ENCODE measurements at places on chromosomes 1 and 21.

GRCh38 chr1:228112617-228113016 is 3.5 kb upstream of the MRPL55 start:
- no peak for DNase-seq

DNA sequence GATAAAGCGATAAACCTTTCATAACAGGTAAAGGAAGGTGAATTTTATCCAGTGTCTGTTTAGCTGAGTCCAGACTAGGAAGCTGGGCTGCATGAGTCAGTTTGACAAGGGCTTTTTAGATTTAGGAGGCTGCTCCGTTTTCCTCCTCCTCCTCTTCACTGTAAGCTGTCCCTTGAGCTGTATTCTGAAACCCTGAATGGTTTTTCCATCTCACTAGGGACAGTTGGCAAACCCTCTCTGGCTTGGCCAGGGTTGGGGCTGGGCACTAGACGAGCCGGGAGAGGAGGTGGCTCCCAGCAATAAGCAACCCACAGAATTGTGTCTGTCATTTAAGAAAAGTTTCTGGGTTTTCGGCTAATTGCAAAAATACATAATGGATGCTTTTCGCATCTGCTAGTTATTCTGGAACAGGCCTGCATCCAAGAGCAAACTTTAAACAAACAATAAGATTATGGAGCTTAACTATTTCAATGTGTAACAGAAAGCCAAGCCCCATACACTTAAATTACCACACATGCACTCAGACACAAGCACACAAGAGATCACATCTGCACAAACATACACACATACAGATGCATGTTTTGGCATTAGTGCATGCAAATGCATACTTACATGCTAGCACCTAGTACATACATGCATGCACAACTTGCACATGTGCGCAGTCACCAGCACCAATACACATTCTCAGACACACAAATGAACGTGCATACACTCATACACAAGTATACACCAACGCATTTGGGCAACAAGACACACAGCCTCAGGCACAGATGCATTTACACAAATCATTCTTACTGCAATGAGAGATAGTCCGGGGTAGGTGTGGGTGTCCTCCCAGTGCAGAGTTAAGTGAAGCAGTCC is 27.8 kb upstream of the FOXE3 start:
- DNase-seq, result no peak

DNA sequence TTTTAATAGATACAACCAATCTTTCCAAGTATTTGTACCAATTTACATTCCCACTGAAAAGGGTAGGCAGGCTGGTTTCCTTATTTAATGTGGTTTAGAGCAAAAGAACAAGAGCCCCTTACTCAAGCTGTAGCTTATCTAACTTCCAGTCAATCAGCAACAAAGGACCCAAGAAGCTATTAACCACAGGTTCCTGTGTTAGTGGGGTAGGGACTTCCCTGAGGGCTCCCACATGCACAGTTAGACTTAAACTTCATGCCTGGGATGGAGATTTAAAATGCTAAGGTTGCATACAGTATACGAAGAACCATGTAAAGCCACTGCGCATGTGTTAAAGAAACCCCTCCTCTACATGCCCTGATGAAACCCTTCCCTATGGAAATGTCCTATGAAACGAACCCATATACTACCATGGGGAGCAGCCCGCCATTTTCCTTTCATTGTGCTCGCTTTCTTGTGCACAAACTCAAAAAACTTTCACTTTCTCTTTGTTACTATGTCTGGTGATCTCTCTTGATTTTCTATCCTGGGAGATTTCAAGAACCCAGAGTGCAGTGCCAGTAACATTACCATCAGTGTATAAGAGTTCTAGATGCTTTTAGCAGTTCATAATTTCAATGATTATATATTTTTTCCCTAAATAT is 23.3 kb upstream of the ST6GALNAC5 start:
- DNase-seq, result no peak

DNA sequence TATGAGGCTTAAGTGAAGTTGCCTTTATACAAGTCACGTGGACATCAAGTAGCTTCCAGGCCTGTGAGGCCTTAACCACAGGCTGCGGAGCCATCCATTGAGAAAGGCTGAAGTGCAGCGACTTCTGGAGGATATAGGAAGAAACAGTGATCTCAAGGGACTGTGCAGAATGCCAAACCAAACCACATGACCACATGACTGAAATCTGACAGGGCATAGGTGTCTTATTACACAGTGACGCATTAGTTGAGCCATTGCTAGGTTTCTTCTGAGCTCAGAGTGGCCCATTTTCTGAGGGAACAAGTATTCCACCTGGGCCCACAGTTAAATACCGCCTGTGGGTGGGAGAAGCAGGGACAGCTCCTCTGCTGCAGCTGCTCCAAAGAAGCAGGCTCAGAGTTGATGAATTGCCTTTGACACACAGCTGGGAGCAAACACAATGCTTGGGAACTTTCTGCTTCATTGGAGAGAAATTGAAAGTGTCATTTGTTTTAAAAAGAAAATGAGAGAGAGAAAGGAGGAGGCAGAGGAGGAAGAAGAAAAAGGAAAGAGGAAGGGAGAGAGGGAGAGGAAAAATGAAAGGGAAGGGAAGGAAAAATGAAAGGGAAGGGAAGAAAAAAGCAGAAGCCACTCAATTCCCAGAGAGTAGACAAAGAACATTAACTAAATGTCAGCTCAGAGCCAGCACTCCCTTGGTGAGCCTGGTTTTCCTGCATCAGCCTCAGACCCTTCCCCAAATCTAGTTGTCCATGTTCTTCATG is 94.4 kb downstream of the COLGALT2 start:
- DNase-seq, result no peak

DNA sequence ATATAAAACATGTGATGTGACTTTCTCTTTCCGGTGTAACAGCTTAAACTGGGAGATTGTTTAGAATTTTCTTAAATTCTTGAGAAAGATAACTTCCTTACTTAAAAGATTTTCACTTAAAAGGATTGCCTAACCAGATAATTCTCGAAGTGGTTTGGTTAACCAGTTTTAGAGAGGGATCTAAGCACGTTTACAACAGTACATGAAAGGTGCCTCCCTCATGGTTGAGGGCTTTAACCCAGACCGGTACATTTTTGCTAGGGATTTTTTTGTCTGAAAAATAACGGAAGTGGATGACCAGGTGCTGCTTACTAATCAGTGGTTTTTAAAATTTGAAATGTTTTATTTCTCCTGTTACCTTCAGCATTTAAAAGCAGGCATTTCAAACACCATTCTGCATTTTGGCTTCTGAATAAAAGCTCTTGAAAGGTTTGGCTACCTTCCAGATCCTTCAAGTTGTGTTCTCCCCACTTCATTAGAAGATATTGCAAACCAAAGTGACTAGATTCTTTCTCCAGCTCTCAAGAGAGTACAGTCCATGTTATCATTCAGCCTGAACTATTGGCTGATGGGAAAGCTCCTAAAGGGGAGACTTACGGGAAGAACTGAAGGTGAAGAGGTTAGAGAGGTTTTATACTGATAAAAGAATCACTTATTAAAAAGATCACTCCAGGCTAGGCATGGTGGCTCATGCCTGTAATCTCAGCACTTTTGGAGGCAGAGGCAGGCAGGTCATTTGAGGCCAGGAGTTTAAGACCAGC is 12.8 kb downstream of the S100PBP start:
- DNase-seq, result no peak

DNA sequence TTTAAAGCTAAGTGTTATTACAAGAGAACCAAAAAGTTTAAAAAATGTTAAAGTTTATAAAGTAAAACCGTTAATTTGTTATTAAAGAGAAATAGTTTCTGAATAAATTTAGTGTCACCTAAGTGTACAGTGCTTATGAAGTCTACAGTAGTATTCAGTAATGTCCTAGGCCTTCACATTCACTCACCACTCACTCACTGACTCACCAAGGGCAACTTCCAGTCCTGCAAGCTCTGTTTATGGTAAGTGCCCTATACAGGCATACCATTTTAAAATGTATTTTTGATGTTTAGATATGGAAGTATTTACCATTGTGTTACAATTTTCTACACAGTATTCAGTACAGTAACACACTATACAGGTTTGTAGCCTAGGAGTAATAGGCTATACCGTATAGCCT is 60.1 kb upstream of the GCLM start:
- no peak for DNase-seq

- no peak for DNase-seq
These were observed 670 bp downstream of the CLSTN1 start for GRCh38 chr1:9822897-9823692.

DNA sequence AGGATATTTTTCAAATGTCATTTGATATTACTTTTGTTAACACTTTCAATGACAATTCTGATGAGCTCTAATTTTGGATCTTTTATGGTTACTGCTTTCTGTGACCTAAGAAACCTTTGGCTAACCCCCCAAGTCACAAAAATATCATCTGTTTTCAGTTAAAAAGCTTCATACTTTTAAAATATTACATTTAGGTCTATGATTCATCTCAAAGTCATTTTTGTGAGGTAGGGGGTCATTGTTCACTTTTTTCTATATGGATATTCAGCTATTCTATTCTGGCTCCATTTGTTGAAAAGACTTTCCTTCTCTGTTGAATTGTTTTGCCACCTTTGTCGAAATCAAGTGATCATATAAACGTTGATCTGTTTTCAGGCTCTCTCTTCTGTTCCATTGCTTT is 44.8 kb downstream of the UCHL5 start:
- no peak for DNase-seq

- DNase-seq, result peak; percentile 69
These were observed 7.6 kb downstream of the EFNA3 start for GRCh38 chr1:155086128-155086741.

DNA sequence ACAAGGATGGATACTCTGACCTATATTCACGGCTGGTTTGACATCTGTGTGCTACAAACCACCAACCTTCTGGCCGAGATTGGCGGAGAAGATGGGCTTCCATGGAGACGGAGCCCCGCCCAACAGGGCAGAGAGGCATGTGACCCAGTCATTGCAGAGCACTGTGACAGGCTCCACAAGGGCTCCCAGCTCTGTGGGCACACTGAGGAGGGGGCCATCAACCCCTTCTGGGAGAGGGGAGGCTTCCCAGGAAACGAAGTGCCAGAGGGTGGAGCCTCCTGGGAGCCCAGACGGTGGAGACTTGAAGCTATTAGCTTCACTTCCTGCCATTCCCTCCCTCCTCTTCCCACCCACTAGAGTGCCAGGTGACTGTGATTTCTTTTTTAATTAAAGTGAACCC is 71.6 kb upstream of the IFFO2 start:
- DNase-seq, result no peak

GRCh38 chr1:55547405-55547804 is 332.2 kb upstream of the USP24 start:
- no peak for DNase-seq

- no peak for DNase-seq
These were observed 13.6 kb downstream of the ADIPOR1 start for GRCh38 chr1:202944438-202944921.

DNA sequence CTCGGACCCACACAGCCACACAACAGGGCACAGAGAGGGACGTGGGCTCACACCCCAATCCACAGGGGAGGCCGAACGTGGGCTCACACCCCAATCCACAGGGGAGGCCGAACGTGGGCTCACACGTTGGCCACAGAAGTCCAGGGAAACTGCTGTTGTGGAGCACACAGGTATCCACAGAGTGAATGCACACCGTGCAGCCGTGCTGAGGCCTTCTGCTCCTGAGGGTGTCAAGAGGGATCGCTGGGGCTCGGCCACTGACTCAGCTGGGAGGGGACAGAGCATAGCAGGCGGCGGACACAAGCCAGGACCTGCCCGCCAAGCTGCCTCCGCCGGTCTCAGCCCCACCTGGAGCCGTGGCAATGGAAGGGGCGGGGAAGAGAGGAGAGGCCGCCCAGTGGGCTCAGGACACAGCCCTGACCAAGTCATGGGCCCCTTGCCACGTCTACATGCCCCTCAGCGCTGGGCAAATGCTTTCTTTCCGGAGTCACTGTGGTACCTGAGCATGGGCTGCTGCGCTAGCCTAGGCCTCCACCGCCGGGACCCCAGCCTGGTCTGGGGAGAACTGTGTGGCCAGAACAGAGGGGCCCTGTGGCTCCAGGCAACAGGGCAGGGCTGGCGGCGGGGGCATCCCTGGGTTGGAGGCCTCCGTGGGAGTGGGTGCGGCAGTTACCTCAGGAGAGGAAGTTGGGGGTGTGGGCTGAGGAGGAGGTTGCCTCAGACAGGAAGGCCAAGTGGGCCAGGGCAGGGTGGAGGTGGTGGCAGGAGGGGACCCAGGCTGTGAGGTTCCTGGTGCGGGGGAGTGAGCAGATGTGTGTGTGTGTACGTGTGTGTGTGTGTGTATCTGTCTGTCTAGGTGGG is 1.2 kb downstream of the SYTL1 start:
- peak; percentile 81 for DNase-seq

- no peak for DNase-seq
These were observed 1.2 kb downstream of the ITGA10 start for GRCh38 chr1:145908653-145909052.

DNA sequence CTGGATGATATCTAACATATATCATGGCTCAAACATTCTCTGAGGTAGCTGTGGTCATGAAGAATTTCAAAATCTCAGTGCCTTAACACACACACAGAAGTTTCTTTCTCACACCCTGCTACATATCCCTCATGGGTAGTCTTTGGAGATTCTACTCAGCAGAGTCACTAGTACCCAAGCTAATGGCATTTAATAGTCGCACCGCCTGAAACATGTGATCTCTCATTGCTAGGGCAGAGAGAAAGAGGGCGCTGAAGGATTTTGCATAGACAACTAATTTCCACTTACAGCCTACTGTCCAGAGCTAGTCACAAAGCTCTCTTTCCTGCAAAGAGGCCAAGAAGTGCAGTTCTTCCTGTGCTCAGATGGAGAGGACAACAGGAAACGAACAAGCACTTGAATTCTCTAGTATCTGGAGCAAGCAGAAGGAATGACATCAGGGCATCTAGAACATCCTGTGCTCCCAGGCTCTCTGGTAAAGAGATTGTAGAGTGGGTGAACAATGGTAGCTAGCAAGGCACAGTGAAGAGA is 183.4 kb upstream of the PTBP2 start:
- no peak for DNase-seq

DNA sequence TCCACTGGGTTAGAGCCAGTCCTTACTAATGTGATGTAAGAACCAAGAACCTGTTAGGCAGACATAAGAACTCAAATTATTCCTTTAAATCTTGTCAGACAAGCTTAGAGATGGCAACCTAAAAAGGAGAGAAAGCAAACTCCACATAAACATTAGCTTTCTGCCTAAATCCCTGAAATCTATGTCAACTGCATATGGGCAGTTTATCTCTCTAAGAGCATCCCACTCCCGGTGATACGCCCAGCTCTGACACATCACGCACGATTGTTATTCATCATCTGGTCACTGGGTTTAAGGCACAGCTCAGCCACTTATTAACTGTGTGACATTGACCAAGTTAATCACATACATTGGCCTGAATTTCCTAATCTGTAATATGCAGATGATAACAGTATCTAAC is 323.7 kb downstream of the HHIPL2 start:
- no peak for DNase-seq

Measured in activated effector memory CD4-positive, alpha-beta T cell treated with Interleukin-2 at 50 U/mL for 16 hours (primary cell).